ENCODE measurements at places on chromosomes 5 and 9.

GRCh38 chr5:78005021-78005785 lies 229.1 kb upstream of the TBCA start:
- DNase-seq, result no peak

DNA sequence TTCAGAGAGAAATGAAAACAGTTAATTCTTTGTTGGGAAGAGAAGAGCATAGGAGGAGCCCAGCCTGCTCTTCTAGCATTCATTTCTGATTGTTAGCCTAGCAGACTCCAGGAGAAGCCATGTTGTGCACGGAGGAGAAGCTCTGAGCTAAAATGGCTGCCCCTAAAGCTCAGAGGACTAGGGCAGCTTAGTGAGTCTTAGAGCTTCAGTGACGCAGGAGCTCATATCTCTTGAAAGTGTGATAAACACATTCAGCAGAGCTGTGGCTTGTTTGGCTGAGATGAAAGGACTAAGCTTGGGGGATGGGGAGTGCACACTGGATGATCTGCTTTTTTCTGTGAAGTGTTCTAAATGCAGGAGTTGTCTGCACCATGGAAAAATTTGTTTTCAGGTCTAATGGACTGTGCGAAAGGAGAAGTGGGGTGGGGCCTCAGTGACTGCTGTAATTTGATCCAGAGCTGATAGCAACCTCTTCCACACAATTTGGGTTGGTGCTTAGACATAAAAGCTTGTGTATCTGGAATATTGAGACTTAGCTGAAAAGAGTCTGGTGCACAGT lies 58.5 kb downstream of the ZNF462 start:
- peak; percentile 63 for DNase-seq

GRCh38 chr9:935348-935965 lies 41.0 kb upstream of the DMRT3 start:
- DNase-seq, result peak; percentile 31

GRCh38 chr5:135602882-135603721 lies 24.3 kb upstream of the CXCL14 start:
- DNase-seq, result no peak

- no peak for DNase-seq
Observed at GRCh38 chr9:33255471-33255870, 9.0 kb downstream of the BAG1 start.

DNA sequence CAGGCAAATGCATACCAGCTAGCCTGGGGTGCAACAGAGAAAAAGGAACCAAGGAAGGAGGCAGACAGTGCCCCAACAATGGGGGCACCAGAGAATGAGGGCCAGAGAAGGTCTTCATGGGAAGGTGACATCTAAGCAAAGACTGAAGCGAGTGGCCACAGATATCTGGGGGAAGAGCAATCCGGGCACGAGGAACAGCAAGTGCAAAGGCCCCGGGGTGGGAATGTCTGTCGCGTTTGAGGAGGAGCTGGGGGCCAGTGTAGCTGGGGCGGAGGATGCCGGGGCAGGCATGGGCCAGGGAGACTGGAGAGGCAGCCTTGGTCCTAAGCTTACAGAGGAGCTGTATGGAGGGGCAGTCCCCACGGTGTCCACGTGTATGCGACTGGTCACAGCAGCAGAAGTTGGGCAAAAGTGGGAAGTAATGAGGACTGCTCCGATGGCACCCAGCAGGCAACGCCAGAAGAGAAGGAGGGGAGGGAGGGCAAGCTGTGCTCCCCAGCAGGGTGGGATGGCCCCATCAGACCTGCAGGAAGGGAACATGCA lies 19.1 kb downstream of the EEIG1 start:
- no peak for DNase-seq

GRCh38 chr9:132367613-132368313 lies 13.0 kb upstream of the SETX start:
- DNase-seq, result no peak

DNA sequence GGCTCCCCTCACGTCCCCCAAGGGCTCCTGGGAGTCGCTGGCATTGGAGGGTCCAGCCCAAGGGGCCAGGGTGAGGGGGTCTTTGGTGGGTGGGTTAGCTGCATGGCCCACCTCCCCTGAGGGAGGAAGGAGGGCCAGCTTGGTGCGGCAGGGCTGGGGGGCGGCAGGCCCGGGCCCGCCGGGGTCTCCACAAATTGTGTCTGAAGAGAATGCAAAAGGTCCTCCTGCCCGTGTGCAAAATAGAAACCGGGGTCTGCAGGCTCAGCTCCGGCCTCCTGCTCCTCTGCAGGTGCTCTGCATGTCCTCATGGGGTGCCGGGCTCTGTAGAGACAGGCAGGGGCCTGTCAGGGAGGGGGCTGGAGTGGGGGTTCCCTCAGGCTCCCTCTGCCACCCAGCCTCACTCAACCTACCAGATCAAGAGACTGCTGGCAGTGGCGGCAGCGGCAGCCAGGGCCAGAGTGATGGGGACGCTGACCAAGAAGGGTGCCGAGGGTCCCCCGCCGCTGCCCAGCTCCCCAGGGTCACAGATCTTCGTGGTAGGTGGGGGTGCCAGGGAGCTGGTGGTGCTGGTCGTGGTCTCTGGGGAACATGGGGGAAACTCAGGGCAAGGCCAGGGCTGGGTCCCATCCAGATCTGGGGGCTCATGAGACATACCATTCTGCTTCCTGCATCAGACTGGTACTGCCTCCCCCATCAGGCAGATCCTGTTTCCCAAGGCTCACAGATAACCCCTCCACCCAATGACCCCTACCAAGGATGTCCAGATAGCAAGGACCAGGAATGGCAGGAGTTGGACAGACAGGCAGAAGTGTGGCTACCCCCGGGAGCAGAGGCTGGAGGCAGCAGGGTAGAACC lies 29.2 kb upstream of the ENHO start:
- DNase-seq, result no peak

DNA sequence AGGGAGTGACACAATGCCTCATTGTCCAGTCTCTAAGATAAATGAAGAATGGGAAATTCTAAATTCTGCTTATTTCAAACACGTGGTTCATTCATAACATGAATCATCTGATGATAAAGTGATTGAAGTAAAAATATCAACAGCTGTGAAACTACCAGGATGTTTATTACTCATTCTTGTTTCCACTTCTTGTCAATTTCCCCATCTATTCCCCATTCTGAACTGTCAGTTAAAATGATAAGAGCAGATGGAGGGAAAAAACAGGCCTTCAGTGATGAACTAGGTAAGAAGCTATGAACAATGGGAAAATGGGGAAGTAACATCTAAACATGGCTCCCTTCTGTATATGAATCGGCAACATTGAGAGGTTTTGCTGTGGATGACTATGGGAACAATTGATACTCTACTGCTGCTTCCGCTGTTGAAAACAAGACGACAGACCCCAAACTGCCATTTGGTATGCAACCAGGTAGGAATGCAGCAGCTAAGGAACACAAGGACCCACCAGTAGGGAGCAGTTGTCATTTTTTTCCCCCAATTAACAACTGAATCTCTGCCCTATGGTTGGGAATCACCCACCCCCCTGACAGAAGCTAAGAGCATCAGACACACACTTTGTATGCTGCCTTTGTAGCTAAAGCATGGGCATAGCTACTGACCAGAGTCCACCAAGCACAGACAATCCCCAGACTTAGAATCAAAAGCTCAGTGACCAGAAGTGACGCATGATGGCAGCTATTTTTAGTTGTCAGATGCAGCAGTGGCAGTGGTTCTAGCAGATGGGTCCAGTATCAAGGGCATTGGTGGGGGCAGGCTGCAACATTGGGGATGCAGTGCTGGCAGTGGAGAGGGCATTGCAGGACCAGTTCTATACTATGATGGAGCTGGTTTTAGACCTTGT lies 52.9 kb upstream of the ZNF366 start:
- DNase-seq, result no peak

DNA sequence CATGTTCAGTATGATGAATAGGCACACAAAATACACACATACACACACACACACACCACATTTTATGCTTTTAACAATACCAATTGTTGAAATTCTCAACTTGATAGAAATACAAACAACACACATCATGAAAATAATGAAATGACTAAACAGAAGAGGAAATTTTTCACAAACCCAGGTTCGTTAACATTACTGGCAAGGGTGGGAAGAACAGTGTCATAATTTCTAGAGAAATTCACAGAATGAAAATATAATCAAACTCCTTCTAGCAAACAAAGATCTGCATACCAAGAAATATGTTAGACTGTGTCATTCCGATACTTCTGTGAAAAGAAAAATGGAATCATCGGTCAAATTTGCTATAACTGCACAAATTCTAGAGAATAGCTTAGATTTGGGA lies 41.9 kb downstream of the ST8SIA4 start:
- no peak for DNase-seq

GRCh38 chr5:35063414-35063813 lies 15.7 kb upstream of the AGXT2 start:
- DNase-seq, result no peak

DNA sequence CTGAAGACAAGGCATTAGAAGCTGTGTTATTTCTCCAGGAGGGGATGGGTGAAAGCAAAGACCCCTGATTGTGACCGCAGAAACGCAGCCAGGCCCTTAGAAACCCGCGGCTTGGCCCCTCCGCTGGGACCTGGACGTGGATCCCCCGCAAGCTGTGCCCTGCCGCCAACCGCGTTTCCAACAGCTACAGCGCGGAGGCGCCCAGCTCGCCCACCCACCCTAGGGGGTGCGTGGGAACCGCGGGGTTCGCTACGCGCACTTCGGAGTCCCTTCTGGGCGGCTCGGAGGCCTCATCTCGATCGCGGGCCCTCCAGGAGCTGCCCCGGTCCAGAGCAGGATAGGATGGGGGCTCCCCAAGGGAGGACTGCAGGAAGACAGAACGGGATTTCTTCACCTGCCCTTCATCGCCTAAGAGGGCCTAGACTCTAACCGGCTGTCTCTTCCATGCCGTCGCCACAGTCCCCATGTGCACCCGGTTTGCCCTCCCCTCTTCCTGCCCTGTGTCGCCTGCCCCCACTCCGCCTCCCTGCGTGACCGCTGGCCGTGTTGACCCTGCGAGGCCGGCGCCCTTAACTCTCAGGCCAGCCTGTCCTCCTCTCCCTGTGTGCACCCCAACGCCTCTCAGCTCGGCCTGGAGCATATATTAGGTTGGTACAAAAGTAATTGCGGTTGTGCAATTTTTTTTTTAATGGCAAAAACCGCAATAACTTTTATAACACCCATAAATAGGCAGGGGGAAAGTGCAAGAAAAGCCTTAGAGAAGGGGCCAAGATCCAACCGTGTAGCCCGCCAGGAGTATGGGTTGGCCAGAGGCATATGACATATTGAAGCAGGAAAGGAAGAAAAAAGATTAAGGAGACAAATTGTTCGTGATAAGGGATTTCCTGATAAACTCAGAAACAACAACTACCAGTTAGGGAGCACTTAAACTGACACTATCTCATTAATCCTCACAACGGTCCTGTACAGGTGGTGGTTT lies 68.1 kb upstream of the FREM1 start:
- no peak for DNase-seq

- peak; percentile 71 for DNase-seq
Observed at GRCh38 chr5:168219515-168220410, 71.7 kb upstream of the WWC1 start.

DNA sequence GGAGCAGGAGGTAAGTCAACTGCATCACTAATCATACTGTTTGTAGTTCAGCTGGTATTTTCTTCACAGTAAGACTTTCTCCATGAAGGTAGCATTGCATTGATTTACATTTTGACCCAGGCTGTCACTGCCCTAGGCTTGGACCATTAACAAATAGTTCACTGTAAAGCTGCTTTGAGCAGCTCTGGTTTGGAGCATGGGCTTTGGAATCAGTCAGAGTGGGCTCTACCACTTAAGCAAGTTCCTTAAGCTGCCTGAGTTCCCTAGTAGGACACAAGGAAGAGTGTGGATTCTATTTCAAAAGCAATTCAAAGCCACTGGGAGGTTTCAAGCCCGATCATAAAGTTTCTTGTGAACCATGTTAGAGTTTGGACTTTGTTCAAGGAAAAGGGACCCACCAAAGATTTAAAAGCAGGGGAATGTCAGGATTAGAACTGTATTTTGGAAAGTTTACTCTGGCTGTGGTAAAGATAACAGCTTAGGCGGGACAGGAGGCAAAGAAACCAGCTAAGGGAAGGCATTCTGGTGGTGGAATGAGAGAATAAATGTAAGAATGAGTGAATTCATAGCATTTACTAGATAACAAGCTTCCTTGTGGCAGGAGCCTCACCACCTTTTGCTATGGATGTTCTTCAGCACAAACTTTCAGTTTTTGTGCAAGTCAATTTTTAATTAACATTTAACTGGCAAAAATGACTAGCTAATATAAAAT lies 12.3 kb upstream of the PANK3 start:
- DNase-seq, result no peak

DNA sequence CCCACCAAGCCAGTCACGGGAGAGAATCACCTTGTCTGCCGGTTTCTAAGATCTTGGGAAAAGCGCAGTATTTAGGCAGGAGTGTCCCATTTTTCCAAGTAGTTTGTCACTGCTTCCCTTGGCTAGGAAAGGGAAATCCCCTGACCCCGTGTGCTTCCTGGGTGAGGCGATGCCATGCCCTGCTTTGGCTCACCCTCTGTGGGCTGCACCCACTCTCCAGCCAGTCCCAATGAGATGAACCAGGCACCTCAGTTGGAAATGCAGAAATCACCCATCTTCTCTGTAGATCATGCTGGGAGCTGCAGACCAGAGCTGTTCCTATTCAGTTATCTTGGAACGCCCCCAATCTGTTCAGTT lies 116.9 kb downstream of the RAB3C start:
- DNase-seq, result no peak

GRCh38 chr5:112555691-112556090 lies 136.6 kb upstream of the EPB41L4A start:
- no peak for DNase-seq

DNA sequence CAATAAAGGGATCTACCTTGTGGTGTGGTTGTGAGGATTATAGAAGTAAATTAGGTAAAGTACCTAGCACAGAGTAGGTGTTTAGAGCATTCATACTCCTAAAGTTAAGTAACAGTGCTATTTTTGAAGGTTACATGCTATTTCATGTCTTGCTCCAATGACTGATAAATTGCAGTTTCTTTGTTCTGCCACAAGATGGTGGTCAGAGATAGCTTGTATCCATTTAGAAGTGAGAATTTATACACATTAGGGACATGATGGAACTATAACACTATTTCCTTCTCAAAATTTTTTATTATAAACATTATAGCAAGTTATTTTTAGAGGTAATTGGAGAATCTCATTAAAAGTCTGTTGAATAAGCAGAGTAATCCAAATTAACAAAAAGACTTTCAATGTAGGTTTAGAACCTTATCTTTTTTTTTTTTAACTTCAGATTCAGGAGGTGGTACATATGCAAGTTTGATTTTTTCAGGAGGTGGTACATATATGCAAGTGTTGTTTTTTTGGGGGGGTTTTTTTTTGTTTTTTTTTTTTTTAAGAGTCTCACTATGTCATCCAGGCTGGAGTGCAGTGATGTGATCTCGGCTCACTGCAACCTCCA lies 17.1 kb downstream of the MTREX start:
- no peak for DNase-seq
